ENCODE measurements at places on chromosomes 6 and 20. TPM values are rescaled to one million over a fixed set of nuclear protein-coding genes. Genes with fewer than 3 reads are reported as not detected.

CCDC170 gene
- total RNA-seq: not detected

PIM1 gene
- total RNA-seq: 364 TPM

SLC17A1 gene
- total RNA-seq: not detected

AGER gene
- total RNA-seq: 11.5 TPM

MRPS10 gene
- total RNA-seq: 51.1 TPM

ETV7 gene
- total RNA-seq: 0.16 TPM

AGPAT1 gene
- total RNA-seq: 109 TPM

CALHM5 gene
- 0.02 TPM for total RNA-seq

TBC1D22B gene
- total RNA-seq: 16.1 TPM

NFYA gene
- total RNA-seq: 24.3 TPM

BMP6 gene
- 0.07 TPM for total RNA-seq

C4B gene
- total RNA-seq: 8.5 TPM

MACROD2 gene
- not detected for total RNA-seq

AGPAT4 gene
- total RNA-seq: 9.7 TPM

CDSN gene
- not detected for total RNA-seq

TEAD3 gene
- 12.6 TPM for total RNA-seq

ASIP gene
- total RNA-seq: not detected

RHAG gene
- 327 TPM for total RNA-seq

DCDC2 gene
- total RNA-seq: 0.04 TPM

MARCKS gene
- 2.7 TPM for total RNA-seq

BTNL2 gene
- total RNA-seq: not detected

ERVFRD-1 gene
- 0.04 TPM for total RNA-seq

SULF2 gene
- 0.33 TPM for total RNA-seq

SLC22A3 gene
- not detected for total RNA-seq
